ENCODE measurements at places on chromosomes 1 and 21.

GRCh38 chr1:109527846-109528695 is 11.6 kb upstream of the GPR61 start:
- DNase-seq, result no peak

- DNase-seq, result no peak
These were observed 151.3 kb downstream of the ADGRL4 start for GRCh38 chr1:78855258-78855657.

DNA sequence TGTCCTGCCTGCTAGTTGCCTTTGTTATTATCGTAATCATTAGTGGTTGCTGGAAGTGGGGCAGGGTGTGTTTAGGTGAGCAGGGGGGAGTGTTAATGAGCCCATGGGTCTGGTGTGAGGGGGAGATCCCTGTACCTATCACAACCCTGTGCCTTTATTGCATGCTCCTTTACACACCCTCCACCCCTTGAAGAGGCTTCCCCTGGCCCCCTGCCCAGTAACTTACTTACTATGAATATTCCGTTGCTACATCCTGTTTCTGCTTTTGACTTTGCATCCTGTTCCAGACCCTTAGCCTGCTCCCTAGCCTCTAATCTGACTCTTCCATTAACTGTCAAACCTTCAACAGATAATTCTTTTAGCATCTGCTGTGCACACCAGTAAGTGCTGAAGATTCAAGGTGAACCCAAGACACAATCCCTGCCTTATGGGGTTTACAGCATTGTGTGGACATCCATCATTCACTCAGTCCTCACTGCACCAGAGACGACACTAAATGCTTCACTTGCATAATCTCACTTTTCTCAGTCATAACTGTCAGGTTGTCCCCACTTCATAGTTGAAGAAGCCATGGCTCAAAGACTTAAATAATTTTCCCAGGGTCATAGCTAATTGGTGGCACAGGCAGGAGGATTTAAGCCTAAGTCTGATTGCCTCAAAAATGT is 47.9 kb downstream of the CDC7 start:
- DNase-seq, result no peak

DNA sequence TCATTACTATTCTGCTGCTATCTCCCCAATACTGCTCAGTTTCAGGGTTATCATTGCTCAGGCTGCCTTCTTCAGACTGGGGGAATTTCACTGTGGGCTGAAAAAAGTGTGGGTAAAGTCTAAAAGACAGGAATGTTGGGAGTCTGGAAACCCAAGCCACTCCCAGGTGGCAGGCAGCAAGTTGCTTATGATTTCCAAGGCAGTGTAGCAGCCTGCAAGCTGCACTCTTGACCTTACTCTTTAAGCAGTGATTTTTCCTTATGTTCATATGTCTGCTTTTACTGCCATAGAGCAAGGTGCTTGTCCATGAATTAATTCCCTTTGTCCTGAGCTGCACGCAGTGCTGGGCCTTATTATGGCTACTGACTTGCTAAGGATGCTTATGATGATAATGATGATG is 53.1 kb downstream of the PHC2 start:
- no peak for DNase-seq

DNA sequence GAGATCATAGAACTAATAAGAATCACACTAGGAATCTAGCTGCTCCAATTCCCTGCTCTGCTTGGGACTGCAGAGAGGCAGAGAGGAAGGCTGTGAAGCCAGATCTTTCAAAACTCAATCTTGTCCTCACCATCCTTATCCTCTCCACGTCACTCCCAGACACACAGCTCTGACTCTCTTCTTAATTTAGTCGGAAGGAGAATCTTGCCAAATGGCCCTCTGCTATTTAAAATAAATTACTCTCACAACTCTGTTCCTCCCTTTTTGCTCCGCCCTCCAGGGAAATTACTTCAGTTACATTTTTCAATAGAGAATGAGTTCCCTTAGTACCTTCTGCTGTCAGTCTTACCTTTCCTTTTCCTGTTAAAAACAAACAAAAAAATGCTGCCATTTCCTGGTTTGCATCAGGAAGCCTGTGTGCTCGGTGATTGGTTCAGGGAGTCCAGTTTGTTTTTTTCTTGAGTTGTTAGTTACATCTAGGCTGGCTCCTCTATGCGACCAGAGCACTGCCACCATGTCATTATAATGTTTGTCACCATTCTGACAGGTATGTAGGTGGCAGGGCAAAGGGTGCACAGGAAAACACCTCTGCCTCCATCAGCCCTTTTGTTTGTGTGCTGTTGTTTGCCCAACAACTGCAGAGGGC is 80.1 kb downstream of the FCRL5 start:
- DNase-seq, result no peak

- no peak for DNase-seq
These were observed 34.0 kb downstream of the SLC45A1 start for GRCh38 chr1:8351693-8352470.

- no peak for DNase-seq
These were observed 68.0 kb upstream of the CYP2J2 start for GRCh38 chr1:59994302-59995198.

DNA sequence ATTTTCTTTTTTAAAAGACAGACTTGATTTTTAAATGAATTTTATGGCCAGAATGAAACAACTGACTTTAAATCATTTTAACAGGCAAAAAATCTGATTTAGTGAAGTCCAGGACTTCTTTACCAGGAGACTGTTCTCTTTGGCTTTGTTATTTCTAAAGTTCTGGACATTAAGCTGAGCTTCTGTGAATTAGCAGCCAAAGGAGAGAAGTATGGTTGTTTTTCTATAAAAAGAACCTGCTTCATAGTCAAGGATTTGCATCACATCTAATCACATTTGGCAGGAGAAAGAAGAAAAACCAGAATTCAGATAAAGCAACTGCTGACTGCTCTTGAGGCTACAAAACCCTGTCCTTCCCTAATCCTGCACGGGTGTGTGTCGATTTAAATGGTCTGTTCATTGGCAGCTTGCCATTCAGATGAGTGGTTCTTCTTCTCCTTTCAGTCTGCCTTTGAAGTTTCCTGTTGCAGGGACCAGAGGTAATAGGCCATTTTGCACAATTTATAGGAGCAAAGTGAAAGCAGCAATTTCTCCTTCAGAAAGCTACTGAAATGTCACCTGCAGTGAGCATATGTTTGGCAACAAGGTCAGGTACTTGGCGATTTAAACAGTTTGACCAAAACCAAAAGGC is 215.4 kb downstream of the OLFM3 start:
- peak; percentile 56 for DNase-seq

GRCh38 chr1:29576510-29576909 is 340.2 kb downstream of the PTPRU start:
- no peak for DNase-seq

- no peak for DNase-seq
These were observed 452.9 kb upstream of the CXADR start for GRCh38 chr21:17059936-17060335.

DNA sequence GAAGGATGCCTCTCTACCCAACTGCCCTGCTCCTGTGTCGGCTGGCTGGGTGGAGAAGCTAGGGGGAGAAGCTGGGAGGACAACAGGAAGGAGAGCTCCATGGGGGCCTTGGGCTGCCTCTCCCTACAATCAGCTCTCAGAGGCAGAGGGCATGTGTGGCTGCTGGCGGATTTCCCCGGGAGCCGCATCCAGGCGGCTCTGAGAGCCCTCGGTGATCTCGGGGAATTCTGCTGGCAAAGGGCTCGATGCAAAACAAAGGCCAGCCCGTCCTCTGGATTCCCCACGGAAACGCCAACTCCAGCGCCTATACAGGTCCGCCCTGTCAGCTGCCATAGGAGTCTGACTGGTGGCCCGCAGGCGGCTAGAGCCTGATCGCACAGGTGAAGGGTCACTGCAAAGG is 26.4 kb upstream of the EVA1B start:
- DNase-seq, result peak; percentile 29

DNA sequence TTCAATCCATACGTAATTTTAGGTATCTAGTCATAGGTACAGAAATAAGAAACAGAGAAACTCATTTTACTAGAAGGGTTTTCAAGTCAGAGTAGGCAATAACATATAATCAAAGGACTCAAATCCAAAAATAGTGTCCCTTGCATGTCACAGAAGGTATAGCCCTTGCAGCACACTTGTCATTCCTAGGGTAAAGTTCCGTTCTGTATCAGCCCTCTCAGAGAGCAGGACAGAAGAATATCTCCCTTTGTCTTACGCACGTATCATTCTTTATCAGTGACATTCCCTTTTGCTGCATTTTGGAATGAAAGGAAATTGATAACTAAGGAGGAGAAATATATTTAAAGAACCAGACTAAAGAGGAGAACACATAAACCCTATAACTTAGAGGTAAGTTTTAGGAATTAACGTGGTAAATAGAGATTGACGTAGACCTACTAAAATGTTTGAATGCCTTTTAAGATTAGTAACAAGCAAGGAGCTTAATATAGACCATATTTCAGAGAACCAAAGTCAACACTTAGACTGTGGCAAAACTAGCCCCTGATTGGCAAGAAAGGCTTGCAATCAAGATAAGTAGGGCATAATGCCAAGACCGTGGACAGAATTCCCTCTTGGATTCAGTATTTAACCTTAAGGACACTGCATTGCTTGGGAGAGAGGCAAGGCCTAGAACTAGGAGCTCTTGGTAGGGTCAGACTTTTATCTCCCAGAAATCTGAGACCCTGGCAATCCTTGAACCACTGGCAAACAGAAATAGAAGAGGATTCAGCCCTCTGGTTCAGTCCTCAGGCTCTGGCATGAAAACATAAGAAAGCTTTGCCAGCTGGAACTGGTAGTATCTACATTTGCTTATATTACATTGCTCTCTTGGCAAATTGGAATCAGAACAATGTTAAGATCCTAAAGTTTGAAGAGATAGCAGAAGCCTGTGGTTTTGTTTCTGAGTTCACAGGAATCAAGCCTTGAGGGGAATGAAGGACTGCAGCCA is 232.1 kb downstream of the ASTN1 start:
- no peak for DNase-seq

DNA sequence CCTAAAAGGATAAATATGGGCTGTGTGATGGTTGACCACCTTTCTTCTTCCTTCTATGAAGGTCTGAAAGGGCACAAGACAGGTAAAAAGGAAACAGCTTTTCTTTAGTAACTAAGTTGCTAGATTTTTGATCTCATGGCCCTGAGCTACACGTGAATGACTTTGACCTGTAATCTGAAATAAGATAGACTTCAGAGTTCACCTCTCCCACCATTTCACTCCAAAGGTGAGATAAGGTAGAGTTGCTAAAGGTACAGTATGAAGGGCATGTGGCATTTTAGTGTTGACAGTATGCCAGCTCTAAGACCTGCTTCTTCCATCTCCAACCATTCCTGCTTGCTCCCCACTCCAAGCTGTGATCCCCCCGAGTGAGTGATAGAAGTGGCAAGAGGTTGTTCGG is 25.8 kb upstream of the C8B start:
- no peak for DNase-seq

GRCh38 chr21:44957901-44958451 is 18.1 kb downstream of the SLX9 start:
- DNase-seq, result no peak

DNA sequence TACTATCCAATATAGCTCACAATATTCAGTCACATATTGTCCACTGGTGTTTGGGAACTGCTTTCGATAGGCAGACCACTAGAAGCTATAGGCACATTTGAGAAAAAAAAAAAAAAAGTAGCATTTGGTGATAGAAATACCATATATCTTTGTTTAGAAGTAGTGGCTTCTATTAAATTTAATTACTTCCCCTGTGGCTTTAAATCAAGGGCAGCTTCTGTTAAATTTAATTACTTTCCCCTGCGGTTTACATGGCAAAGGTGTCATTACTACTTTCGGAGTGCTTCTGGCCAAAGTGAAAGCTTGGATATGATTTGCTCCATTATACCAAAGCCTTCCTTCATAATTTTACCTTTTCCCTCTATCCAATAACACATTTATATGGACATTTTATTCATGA is 229.9 kb downstream of the TTLL7 start:
- DNase-seq, result no peak

GRCh38 chr1:112057736-112058135 is 68.3 kb upstream of the KCND3 start:
- DNase-seq, result no peak

- no peak for DNase-seq
These were observed 378.2 kb upstream of the PBX1 start for GRCh38 chr1:164180824-164181223.

DNA sequence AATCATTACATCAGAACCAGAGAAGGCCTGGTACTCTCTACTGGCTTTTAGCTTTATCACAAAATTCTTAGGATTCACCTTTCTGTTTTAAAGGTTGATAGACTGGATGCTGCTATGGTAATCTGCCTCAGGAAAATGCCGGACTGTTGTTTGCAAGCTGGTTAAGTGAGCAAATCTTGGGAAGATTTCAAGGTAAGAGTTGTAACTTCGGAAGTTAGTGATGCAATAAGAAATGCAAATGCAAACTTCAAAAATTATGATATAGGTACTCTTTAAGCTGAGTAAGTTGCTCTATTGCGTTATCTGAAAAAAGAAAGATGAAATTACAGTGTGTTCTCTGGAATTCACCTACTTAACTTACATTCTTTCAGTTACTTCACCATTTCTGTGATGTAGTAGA is 4.4 kb upstream of the SLC16A1 start:
- DNase-seq, result no peak

- no peak for DNase-seq
These were observed 41.7 kb downstream of the ATF3 start for GRCh38 chr1:212650228-212650627.

GRCh38 chr21:33124889-33125288 is 54.9 kb downstream of the OLIG1 start:
- no peak for DNase-seq

GRCh38 chr1:165257969-165258459 is 98.5 kb downstream of the LMX1A start:
- DNase-seq, result peak; percentile 50

GRCh38 chr1:18661404-18662285 is 31.0 kb downstream of the PAX7 start:
- no peak for DNase-seq

DNA sequence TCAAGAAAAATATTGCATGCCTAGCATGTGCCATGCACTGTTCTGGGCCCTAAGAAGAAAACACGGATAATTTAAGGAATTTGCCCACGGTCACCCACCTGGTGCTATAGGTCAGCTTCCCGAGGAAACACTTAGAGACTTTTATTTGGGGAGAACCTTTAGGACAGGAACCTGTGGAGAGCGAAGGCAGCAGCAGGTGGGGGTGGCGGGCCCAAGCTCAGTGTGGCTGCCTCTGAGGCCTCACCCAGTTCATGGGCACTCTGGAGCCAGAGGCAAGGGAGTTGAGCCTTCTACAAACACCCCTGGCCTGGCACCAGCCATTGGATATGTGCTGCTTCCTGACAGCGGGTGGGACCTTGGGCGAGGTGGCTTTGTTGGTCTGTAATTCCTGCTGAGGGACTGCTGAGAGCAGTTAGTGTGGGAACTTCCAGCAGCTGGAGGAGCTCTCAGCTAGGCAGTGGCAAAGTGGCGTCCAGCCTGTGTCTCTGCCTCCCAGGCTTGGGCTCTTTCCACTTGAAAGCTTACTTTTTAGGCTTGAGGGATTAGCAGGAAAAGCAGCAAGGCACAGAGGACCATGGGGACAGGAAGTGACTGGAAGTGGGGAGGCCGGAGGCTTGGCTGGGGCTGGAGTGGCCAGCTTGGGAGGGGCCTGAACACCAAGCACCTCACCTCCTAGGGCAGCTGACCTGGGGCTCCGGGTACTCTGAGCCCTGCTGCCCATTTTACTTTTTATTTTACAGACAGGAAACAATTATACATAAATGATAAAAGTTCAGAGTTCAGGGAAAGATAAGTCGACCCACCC is 19.1 kb downstream of the MRPL37 start:
- DNase-seq, result no peak

Measured in HT1080 (cell line).